ENCODE measurements at places on chromosomes 16 and 17.

- no peak for ATAC-seq
These were observed 7.5 kb upstream of the MAP3K14 start for GRCh38 chr17:45324336-45324735.

GRCh38 chr17:1275962-1276736 is 3.3 kb upstream of the TRARG1 start:
- peak; percentile 63 for ATAC-seq

GRCh38 chr16:15803618-15804017 is 53.2 kb downstream of the MYH11 start:
- no peak for ATAC-seq

DNA sequence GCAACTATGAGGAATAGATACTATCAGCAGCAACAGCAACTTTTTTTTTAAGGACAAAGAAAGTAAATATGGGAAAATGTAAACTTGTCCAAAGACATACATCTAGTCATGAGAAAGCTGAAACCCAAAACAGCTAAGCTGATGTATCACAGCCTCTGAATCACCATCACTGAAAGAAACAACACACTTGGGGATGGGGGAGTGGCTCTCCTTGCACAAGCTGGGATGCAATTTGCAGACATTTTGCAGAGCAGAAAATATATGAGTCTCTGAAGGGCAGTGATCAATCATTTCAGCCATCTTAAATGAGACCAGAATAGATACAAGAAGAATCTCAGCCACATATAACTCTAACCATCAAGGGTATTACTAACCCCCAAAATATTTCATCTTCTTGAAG is 79.1 kb downstream of the GRIN2A start:
- no peak for ATAC-seq

DNA sequence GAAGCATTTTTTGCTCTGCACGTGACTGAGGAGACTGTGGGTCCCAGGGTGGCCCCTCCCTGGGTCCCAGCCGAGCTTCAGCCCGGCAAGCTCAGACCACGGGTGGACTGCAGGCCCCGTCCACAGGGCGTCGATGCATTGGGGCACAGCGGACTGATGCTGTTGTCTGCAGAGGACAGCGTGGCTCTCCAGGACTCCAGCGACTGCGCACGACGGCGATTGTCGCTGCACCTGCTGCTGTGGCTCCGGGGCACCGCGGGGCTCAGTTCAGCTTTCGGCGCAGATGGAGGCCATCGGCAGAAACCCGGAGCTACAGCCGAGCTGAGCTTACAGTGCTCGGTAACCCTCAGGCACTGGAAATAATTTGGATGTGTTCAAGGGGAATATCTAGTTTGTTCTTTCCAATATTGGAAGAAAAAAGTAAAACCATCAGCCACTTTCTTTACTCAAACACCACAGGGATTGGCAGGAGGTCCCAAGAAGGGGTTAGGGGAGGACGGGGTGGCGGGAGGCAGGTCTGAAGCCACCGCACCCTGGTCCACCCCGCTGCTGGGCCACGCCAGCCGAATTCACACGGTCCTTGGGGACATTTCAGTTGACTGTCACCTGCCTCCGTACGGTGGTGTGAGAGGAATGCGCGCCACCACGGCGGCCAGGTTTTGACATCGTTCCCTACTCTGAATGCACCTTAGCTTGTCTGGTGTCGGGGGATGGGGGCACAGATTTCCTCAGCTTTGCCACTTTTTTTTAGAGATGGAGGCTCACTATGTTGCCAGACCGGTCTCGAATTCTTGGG is 88.7 kb upstream of the RPH3AL start:
- no peak for ATAC-seq

- no peak for ATAC-seq
These were observed 70.5 kb upstream of the RASL10B start for GRCh38 chr17:35660902-35661301.

All from gastroesophageal sphincter (tissue), 4 donors.